ENCODE measurements at places on chromosomes 4 and X. TPM values are rescaled to one million over a fixed set of nuclear protein-coding genes. Genes with fewer than 3 reads are reported as not detected.

Gene OPRPN
- not detected for total RNA-seq

Gene TMSB15C
- total RNA-seq, result 3.3 TPM

Gene ARHGAP36
- total RNA-seq, result not detected

DNA sequence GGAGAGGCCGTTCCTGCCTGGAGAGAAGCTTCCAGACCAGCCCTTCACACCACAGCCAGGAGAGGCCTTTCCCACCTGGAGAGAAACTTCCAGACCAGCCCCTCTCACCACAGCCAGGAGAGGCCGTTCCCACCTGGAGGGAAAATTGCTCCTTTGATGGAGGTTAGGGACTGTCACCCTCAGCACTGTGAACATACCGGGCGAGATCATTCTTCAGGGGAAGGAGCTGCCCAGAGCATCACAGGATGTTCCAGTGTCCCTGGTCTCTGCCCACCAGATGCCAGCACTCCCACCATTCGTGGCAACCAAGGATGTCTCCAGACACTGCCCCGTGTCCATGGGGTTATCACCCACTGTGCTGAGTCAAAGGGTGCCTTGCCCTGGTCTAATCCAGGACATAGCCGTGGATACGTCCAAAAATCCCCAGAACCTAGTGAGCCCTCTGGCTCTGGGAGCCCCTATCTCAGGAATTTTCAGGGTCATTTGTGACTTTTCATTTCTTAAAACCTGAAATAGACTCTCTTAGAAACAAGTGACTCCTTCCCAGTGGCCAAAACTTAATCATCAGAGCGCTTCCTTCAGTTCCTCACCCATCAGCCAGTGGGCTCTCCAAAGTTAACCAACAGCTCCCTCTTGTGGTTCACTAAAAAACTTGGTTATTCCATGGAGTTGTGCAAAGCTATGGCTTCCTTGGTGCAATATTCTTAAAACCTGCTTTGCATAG is 80.2 kb downstream of the CRMP1 start:
- no peak for DNase-seq

GRCh38 chr4:136476753-136477152 is 1055.5 kb downstream of the PCDH18 start:
- DNase-seq, result no peak

- DNase-seq, result no peak
These were observed 69.2 kb upstream of the FAT1 start for GRCh38 chr4:186792728-186793366.

- no peak for DNase-seq
These were observed 3.0 kb downstream of the PDLIM3 start for GRCh38 chr4:185532293-185532692.

DNA sequence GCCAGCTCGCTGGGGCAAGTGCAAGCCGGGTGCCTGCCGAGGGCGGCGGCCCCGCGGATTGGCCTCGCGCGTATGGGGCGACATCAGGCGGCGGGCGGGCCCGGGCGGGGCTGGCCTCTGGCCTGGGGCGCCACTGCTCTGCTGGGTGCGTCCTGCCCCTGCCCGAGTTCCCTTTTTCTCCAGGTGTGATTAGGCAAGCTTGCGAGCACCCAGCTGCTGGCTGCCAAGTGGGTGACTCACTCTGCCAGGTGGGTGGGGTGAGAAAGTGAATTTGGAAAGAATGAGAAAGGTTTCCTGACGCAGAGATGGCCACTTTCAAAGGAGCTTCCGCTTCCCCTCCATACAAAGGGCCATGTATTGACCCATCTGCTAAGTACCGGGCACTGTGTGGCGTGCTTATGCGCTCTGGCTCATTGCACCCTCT is 32.5 kb downstream of the FGFBP1 start:
- DNase-seq, result no peak

DNA sequence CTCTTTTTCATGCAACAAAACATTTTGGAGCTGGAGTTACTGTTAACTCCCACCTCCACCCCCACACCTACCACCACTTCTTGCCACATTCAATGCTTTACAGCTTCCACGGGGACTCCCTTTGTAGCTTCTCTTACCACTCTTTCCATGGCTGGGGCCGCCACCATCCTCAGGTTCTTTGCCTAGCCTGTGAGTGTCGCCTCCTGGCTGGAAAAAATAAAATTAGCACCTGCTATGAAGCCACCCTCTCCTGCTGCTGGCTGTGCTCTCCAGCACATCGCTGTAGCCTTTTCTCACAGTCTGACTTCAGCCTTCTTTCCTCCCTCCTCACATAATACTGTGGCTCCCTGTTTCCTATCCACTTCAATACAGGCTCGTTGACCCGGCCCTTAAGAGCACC is 114.4 kb downstream of the FRAS1 start:
- DNase-seq, result no peak

DNA sequence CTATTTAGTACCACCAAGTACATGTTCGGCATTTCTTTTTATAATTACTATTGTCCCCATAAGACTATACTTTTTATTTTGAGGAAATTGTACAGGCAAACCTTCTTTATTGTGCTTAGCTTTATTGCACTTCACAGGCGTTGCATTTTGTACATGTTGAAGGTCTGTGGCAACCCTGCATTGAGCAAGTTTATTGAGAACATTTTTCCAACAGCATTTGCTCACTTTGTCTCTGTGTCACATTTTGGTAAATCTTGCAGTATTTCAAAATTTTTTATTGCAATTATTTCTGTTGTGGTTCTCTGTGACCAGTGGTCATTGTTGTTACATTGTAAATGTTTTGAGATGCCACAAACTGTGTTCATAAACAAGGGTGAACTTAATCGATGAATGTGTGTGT is 10.8 kb upstream of the CXCL5 start:
- no peak for DNase-seq

Data from CD8-positive, alpha-beta memory T cell (primary cell).